ENCODE measurements at places on chromosomes 4 and X. TPM values are rescaled to one million over a fixed set of nuclear protein-coding genes. Genes with fewer than 3 reads are reported as not detected.

- no peak overlapping the region for H3K27ac ChIP-seq
- no peaks in the 10 kb centered on the region for H3K36me3 ChIP-seq
- no peak for DNase-seq
- no peak overlapping the region for H3K4me3 ChIP-seq
- no peaks in the 10 kb centered on the region for H3K27me3 ChIP-seq
- no peaks in the 10 kb centered on the region for H3K4me1 ChIP-seq
Measured at GRCh38 chrX:66042307-66043077, 2.6 kb upstream of the VSIG4 start.

DNA sequence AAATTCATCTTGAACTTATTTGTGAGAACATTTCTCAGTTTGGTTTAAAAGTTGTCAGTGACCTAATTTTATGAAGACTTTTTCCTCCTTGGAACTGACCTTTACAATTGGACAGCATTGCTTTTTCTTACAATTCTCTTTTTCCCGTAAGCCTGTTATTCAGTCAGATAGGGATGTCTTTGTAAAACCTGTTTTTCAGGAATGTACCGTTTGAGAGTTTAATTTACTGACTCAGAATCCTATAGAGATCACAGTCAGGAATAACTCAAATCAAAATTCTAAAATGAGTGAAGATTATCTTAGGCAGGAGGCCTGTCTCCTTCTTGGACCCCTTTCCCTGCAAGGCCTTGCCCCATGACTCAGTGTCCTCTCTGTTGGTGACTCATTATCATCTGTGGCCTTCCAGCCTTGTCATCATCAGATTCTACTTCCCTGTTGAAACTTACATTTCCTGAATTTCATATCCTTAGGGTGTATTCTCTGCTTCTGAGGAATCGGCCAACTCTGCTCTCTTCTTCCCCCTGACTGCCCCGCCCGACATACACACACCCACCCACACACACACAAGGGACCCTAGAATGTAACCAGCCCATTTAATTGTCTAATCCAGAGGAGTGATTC, 99.8 kb downstream of the ARHGAP10 start:
- H3K36me3 ChIP-seq: peaks cover 10% of the 10 kb centered on the region
- peak overlapping the region; percentile 65 for H3K27ac ChIP-seq
- peak; percentile 74 for DNase-seq
- H3K4me1 ChIP-seq: peaks cover 27% of the 10 kb centered on the region

DNA sequence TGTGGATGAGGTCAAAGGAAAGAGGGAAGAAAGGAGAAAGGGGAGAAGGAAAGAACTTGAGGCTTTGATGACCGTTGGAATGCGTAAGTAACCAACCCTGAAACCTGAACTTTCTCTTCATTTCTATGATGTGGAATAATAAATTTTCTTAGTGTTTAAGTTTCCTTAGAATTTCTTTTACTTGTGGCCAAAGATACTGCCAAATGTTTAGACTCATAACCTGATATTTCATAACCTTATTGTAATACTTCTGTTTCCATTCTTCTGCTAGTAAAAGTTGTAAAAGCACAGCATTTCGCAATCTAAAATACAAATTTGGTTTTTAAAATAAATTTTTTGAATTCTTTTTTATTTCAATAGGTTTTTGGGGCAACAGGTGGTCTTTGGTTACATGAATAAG, 258.5 kb upstream of the GIMD1 start:
- 0 out of 2 replicates have a peak, but pooled peaks cover 3% of the 10 kb centered on the region for H3K4me1 ChIP-seq
- H3K4me3 ChIP-seq: no peak overlapping the region
- H3K36me3 ChIP-seq: no peaks in the 10 kb centered on the region
- H3K27me3 ChIP-seq: no peaks in the 10 kb centered on the region

DNA sequence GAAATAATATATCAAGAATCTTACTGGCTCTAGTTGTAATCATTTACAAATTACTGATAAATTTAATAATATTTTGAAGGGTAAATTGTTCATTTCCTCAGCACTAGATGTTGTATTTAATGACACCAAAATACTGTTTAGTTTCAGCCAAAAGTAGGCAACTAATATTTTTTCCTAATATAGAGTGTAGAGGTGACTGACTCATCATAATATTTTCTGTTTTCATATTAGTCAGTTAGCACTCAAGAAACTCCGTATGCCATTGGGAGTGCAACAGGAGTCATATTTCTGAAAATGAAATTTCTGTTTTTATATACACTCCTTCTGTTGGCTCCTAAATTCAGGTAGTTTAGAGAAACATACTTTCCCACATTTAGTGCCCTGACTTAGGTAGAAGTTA, 36.6 kb upstream of the PTPN13 start:
- no peaks in the 10 kb centered on the region for H3K27me3 ChIP-seq
- H3K4me3 ChIP-seq: no peak overlapping the region
- no peak overlapping the region for H3K27ac ChIP-seq

- no peaks in the 10 kb centered on the region for H3K36me3 ChIP-seq
- no peak for DNase-seq
- no peaks in the 10 kb centered on the region for H3K27me3 ChIP-seq
- H3K27ac ChIP-seq: no peak overlapping the region
Measured at GRCh38 chr4:163280703-163281519, 51.5 kb downstream of the NPY1R start.

- no peak overlapping the region for H3K4me3 ChIP-seq
- no peaks in the 10 kb centered on the region for H3K27me3 ChIP-seq
- no peak overlapping the region for H3K27ac ChIP-seq
- H3K4me1 ChIP-seq: no peaks in the 10 kb centered on the region
Measured at GRCh38 chr4:92714640-92715039, 410.9 kb downstream of the GRID2 start.

DNA sequence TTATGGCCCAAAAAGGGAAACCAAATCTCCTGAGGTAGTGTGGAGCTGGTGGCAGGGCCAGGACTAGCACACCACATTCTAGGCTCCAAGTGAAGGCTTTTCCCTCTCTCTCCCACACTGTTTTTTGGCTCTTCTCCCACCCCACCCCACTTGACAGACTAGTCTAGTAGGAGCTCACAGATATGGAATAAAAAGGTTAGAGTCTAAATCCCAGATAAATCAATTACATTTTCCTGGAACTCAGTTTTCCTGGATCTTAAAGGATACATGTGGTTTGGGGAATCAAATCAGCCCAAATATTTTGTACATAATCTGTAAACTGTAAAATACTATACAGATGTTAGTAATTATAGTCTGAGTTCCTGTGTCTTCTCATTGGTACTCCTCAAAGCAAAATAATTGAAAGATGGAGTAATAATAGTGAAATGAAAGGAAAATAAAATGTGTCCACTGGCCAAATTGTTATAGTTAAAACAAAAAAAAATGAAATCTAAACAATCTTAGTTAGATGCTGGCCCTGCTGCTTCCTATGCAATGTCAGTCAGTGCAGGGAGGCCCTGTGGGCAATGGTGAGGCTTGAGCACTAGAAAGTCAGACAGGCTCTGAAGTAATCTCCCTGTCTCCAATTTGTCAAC, 370.4 kb upstream of the CPEB2 start:
- DNase-seq: no peak
- no peaks in the 10 kb centered on the region for H3K4me1 ChIP-seq
- H3K27me3 ChIP-seq: no peaks in the 10 kb centered on the region
- no peaks in the 10 kb centered on the region for H3K36me3 ChIP-seq
- H3K27ac ChIP-seq: no peak overlapping the region

DNA sequence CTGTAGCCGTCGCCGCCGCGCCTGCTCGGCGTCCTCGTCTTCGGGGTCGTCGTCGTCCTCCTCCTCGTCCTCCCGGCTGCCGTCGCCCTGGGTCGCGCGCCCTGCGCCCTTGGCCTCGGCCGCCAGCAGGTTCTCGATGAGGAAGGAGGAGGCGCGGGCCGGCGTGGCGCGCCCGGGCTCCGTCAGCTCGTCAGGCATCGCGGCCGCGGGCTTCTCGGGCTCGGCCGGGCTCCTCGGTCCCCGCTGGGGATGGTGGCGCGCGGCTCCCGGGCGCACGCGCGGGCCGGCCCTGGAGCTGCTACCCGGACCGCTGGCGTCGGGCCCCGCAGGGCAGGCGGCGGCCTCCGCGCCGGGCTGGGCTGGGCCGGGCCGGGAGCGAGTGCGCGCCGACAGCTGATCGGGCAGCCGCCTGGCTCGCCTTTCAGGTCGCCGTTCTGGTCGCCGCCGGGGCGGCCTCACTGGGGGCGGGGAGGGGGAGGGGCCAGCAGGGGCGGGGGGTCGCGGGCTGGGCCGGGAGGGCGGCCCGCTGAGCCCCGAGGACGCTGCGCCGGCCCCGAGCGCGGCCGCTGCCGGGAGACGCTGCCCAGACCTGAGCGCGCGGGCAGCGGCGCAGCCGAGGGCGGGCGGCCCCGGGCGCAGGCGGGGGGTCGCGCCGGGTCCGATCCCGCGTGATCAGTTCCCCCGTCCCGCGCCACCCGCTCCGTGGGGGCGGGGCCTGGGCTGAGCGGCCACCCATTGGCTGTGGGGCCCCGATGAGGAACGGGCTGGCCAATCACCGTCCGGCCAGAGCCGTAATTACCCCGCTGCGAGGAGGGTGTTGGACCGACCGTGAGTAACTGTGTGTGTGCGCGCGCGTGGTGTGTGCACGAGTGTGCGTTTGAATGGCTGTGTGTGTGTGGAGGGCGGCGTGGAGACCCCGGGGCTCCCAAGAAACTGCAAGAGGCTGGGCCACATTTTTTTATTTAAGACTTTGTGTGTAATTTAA, at the start of gene HMX1:
Gene HMX1, minus strand, starts transcription at position 423 of the 985 bp plus-strand sequence. Its CDS starts 225 bp downstream, at position 198.
- H3K4me3 ChIP-seq: no peak within 1 kb of the TSS
- DNase-seq: no peak
- no peaks in the 10 kb centered on the region for H3K36me3 ChIP-seq

DNA sequence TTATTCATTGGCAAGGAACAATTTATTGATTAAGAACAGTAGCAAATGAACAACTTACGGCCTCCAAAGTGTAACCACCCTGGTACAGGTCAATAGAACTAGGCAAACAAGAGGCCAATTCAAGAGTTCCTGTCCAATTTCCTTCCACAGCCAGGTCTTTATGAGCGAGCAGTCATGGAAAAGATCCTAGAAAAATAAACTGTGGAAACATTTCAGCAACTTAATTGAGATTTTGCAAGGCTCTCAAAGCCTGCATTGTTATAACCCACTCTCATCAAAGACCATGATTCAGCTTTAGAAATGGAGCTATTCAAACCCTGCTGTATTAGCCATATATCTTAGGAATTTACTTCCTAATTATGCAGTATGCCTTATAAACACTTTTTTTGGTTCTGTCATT, 43.6 kb downstream of the UNC5C start:
- no peak overlapping the region for H3K4me3 ChIP-seq
- H3K27me3 ChIP-seq: no peaks in the 10 kb centered on the region
- H3K36me3 ChIP-seq: no peaks in the 10 kb centered on the region
- H3K4me1 ChIP-seq: peaks cover 42% of the 10 kb centered on the region

GRCh38 chr4:71338846-71339593, at the start of gene SLC4A4:
Gene SLC4A4 (plus strand): TSS chr4:71339020.
- H3K36me3 ChIP-seq: no peaks in the 10 kb centered on the region
- no peaks in the 10 kb centered on the region for H3K4me1 ChIP-seq

- no peak overlapping the region for H3K27ac ChIP-seq
- no peak overlapping the region for H3K4me3 ChIP-seq
- H3K27me3 ChIP-seq: no peaks in the 10 kb centered on the region
- peaks cover 27% of the 10 kb centered on the region for H3K4me1 ChIP-seq
- H3K36me3 ChIP-seq: no peaks in the 10 kb centered on the region
Measured at GRCh38 chr4:26023203-26023972, 109.4 kb downstream of the SMIM20 start.

GRCh38 chr4:185018834-185019455, 655 bp downstream of the HELT start:
- no peak overlapping the region for H3K27ac ChIP-seq
- no peak for DNase-seq
- H3K4me1 ChIP-seq: no peaks in the 10 kb centered on the region
- H3K36me3 ChIP-seq: no peaks in the 10 kb centered on the region
- no peak overlapping the region for H3K4me3 ChIP-seq

GRCh38 chrX:5774446-5774845, 454.2 kb downstream of the NLGN4X start:
- H3K27me3 ChIP-seq: no peaks in the 10 kb centered on the region
- no peaks in the 10 kb centered on the region for H3K36me3 ChIP-seq
- H3K4me1 ChIP-seq: no peaks in the 10 kb centered on the region
- no peak for DNase-seq
- no peak overlapping the region for H3K4me3 ChIP-seq

MAGEA1 gene
- total RNA-seq: not detected

ZFYVE28 gene
- not detected for total RNA-seq

Measured in SJSA1 (cell line).